ENCODE measurements at places on chromosomes 7 and 10.

GRCh38 chr10:12922117-12922900 lies 79.2 kb downstream of the CCDC3 start:
- no peak for DNase-seq

DNA sequence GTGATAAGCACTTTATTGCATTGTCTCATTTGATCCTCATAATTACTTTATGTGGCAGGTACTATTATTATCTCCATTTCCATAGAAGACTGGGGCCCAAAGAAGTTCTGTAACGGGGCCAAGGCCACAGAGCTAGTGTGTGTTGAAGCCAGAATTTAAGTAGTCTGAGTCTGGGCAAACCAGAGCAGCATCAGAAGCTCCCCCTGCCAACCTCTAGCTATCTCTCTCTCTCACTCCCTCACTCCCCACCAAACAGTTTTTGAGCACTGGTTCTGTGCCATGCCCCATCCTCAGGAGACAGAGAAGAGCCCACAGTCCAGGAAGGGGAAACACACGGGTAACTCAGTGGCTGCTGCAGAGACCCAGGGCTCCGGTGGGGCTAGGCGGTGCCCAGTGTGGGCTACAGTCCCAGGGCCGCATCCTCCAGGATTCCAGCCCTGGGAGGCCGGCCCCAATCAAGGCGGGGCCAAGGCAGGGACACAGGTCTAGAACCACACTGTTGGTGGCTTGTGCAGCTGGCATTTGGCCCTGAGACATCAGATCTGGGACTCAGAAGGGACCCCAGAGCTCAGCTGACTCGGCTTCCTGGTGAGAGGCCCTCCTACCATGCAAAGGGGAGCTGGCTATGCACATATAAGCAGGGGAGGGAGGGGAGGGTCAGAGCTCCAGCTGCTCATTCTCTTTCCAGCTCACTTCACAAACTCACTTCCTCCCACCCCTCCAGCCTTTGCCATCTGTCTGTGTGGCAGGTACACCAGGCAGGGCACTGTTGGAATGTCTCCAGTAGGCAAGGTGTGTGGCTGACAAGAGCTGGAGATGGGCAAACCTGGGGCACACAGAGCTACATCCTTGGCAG lies 34.4 kb downstream of the COL13A1 start:
- no peak for DNase-seq

GRCh38 chr7:146885231-146885630 lies 768.6 kb downstream of the CNTNAP2 start:
- no peak for DNase-seq

DNA sequence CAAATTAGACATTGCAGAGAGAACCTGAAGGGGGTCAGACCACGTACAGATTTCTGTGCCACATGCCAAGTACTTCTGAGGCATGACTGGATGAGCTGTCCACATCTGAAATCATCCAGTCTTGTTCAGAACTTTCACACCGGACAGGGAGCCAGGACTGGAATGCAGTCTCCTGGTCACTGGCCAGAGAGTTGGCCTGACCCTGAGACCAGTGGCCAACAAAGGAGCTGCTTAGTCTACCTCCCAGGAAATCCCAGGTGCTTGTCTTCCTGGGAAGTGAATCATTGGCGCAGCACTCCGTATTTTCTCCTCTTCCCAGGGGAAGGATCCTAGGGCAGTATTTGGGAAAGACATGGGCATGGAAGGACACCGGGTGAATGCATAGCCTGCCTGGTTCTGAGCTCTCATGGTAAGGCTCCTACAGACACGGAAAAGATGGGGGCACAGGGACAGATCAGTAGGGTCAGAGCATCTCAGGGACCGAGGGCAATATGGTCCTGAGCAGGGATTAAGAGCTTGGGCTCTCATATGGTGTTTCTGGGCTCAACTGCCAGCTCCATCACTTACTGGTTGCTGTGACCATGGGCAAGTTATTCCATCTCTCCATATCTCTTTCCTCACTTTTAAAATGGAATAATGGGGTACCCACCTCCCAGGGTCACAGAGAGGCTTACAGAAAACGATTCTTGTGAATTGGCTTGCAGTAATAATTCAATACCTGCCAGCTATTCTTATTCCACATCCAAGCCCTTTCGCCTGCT lies 1.3 kb upstream of the SCD start:
- peak; percentile 45 for DNase-seq

GRCh38 chr7:21059069-21059468 lies 272.4 kb upstream of the SP8 start:
- no peak for DNase-seq

DNA sequence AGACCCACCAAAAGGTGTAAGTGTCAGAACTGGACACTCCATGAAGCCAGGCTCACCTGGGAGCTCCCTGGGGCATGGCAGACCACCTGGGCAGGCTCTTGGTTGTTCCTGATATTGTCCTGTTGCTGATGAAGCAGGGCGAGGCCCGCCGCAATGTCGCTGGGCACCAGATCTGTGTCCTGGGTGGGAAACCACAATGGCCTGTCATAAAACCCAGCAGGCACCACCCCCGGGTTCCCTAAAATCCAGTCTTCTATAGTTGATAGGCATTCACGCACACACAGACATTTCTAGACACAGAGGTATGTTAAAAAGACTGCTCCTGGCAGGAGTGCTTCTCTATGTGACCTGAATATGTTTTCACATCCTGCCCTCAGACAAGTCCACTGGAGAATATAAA lies 15.0 kb downstream of the DAGLB start:
- DNase-seq: no peak

DNA sequence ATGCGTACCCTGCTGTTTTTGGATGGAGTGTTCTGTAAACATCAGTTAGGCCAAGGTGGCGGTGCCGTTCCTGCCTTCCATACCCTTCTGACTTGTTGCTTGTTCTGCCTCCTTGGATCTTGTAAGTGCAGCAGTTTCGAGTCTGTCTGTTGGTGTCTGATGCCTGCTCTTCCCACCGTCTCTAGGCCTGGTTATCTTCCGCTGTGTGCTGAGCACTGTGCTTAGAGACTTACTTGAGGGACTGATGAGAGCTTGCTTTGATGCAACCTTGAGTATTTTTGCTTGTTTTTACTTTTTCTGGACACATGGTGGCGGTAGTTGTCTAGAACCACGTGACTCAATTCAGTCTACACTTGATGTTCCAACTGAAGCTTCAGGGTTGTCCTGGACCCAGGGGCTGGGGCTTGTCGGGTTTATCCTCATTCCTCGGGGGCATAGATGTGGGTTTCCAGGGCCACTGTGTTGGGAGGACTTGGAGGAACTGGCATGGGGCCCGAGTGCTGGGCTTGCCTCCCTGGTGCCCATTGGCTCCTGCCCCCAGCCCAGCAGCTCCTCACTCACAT lies 14.4 kb upstream of the SPRN start:
- DNase-seq: no peak

DNA sequence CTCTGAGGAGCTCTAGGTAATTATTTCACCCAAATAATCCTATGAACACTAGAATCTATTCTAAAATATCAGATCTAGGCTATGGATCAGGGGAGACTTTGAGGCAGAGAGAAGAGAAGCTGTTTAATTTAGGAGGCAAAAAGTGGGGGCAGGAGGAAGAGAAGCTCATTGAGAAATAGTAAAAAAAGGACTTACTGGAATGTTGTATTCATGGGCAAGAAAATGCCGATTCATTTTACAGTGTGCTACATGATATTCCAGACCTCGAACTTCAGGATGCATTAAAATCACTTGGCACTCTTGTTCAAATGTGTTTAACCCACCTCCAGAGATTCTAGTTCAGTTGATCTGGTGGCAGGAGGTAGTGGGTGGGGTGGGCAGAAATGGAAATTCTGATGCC lies 109.5 kb upstream of the ITGB1 start:
- DNase-seq: no peak

DNA sequence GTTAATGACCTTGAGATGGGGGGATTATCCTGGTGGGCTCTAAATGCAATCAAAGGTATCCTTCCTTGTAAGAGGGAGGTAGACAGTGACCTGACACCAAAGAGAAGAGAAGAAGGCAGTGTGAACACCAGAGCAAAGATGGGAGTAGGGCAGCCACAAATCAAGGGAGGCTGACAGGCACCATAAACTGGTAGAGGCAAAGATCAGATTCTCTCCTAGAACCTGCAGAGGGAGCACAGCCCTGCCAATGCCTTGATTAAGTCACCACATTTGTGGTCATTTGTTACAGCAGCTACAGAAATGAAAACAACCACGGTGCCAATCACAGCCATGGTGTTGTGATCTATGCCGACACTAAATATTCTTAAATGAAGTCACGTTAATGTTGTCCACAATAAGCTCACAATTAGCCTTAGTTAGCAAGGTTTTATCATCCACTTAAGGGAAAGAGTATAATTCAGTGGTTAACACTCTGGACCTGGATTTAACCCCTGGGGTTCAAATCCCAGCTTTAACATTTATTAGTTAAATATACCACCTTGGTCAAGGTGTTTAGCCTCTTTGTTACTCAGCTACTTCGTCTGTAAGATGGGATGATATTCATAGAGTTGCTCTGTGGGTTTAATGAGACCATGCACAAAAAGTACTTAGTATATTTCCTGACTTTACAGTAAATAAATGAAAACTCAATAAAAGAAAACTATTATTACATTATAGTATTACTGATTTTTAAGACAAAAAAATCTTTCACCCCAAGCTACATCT lies 70.8 kb downstream of the SGMS1 start:
- DNase-seq: no peak

- DNase-seq: no peak
Observed at GRCh38 chr7:55423277-55423711, 58.2 kb downstream of the LANCL2 start.

DNA sequence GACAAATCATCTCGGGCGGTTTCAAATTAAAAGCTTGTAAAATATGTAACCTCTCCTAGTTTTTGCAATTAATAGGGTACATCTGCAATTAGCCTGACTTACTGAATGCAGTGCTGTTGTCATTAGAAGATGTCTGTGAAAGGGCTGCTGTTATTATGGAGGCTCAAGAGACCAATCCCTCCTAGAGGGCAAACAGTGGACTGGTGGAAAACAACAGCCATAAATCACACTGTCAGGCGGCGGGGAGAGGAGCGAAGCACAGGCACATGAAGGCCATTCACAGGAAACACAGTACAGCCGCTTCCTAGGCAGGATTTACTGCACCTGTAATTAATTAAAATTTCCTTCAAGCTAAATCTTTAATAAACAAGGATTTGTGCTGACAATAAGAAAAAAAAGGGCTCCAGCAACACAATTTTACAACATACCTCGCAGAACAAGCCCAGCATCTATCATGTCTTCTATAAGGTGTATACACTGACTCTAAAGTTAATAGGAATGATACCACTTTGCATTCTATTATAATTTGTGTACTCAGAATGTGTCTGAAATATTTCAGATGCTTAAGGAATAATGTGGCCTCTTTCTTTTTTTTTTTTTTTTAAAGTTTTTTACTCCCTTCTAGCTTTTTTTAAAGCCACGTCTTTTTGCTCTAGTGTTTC lies 50.7 kb downstream of the ERCC6 start:
- no peak for DNase-seq

GRCh38 chr7:96244992-96245292 lies 77.0 kb downstream of the SLC25A13 start:
- no peak for DNase-seq

DNA sequence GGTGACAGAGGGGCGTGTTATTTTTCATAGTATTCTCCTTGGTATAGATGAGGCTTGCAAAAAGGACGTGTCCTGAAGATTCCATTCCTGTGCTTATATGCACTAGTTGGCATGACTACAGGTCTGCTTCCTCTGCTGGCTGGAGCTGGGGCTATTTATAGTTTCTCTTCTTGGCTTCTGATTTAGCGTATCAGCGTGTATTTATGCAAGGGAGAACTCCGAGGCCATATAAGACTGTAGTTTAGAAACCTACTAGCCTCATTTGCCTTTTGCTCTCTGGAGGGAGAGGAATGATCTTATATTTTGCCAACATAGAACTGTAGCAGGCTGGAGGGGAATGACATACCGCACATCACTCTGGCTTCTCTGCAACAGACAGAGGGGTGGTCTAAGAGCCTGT lies 39.7 kb downstream of the CACNB2 start:
- no peak for DNase-seq

- no peak for DNase-seq
Observed at GRCh38 chr7:49371771-49372170, 401.7 kb upstream of the VWC2 start.

DNA sequence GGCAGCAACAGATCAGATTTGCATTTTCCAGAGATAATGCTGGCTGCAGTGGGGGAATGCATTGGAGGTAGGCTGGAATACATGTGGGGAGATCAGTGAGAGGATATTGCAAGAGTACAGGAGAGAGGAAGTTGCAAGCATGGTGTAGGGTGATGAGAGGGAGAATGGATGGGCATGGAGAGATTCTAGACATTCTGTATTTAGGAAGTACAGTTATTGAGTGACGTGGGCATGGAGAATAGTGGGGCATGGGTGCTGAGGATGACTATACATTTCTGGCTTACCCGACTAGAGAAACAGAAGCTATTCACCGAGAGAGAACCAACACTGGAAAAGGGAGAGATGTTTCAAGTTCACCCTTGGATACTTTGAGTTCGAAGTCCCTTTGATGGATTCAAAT lies 116.9 kb upstream of the SVIL start:
- DNase-seq: no peak

DNA sequence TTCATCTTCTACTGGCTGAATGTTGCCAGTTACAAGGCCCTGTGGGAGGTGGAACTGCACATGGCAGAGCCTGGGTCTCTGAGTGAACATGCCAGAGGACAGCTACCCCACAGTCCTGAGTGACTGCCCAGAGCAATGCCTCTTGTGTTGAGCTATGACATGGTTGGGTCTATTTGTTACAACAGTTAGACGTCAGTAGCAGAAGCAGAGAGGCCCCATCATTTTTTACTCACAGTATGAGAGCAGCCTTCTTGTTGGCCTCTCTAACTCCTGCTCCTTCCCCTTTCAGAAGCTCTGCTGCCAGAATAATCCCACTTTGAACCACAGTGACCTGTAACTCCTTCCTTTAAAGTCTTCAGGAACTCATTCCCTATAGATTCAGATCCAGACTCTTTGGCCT lies 30.8 kb upstream of the NRP1 start:
- no peak for DNase-seq

DNA sequence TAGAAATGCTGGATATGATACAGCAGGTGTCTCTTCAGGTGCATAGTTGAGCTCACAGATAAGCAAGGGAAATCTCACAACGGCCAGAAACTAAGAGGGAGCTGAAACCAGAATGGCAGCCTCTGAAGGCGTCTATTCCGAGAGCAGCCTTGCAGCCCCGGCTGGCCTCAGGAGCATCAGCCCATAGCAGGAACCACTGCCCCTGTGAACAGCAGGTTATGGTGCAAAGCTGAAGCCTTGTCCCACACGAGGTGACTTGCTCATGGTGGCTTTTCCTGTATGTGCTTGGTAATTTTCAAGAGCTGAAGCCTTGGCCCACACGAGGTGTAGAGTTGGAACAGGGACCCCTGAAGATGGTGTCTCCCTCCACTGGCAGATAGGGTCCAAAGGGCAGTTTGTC lies 33.2 kb downstream of the BNIP3 start:
- DNase-seq: no peak

GRCh38 chr7:107041097-107041496 lies 3.4 kb upstream of the PRKAR2B start:
- DNase-seq: no peak

DNA sequence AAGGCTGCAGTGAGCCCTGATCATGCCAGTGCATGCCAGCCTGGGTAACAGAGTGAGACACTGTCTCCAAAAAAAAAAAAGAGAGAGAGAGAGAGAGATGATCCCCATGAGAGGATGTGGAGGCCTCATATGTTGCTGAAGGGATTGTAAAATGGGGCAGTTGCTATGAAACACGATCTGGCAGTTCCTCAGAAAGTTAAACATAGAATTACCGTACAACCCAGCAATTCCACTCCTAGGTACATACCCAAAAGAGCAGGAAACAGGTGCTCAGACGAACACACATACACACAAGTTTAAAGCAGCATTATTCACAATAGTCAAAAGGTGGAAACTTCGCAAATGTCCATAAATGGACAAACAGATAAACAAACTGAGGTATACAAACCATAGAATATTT lies 27.4 kb upstream of the CYTH3 start:
- no peak for DNase-seq

Measured in kidney epithelial cell (primary cell).